ENCODE measurements at places on chromosomes 4 and X. TPM values are rescaled to one million over a fixed set of nuclear protein-coding genes. Genes with fewer than 3 reads are reported as not detected.

DNA sequence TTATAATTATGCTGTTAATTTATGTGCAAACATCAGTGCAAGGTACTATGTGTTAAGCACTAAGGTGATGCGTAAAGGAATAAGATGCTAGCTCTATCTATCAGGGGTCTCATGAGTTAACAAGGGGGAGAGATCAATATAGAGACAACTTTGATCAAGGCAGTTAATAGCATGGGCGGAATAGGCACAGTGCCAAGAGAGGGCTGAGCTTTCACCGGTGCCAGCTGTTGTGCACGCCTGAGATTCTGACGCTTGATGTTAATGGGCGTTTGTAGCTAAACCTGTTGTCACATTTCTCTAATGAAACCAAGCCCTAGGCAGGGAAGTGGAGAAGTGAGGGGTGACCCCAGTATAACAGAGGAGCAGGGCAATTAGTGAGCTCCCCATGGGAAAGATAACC lies 86.0 kb upstream of the NMU start:
- no peaks in the 10 kb centered on the region for H3K27me3 ChIP-seq
- no peak overlapping the region for H3K27ac ChIP-seq
- no peak overlapping the region for H3K4me3 ChIP-seq
- H3K4me1 ChIP-seq, result no peaks in the 10 kb centered on the region
- no peaks in the 10 kb centered on the region for H3K36me3 ChIP-seq
- DNase-seq, result no peak

- H3K4me1 ChIP-seq, result no peaks in the 10 kb centered on the region
- peak overlapping the region; percentile 70 for H3K4me3 ChIP-seq
- H3K27me3 ChIP-seq, result peaks cover 24% of the 10 kb centered on the region
- no peak overlapping the region for H3K27ac ChIP-seq
- H3K36me3 ChIP-seq, result no peaks in the 10 kb centered on the region
Observed at GRCh38 chrX:136768469-136769084, 12.2 kb downstream of the ARHGEF6 start.

DNA sequence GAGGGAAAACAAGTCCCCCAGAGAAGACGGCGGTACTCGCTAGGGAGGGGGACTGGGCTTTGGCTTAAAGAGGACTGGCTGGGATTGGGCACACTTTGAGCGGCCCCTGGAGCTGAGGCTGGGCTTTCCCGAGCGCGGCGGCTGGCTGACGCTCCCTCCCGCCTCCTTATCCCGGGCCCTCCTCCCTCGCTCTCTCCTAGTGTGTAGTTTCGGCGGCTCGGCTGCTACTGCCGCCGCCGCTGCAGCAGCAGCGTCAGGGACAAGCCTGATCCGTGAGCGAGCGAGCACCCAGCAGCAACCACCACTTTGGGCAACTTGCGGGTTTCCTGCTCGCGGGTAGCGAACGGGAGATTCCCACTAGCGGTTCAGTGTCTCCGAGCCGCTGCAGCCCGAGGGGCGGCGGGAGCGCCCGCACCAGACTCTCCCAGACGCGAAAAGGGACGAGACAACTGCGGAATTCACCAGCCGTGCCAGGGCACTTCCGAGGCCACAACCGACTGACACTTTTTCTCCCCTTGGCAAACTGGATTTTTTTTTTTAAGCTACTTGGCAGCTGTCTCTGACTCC lies 632 bp upstream of the PCDH7 start:
- peaks cover 5% of the 10 kb centered on the region for H3K27me3 ChIP-seq
- peak overlapping the region; percentile 91 for H3K27ac ChIP-seq
- H3K4me1 ChIP-seq, result peaks cover 33% of the 10 kb centered on the region
- H3K4me3 ChIP-seq, result peak overlapping the region; percentile 94
- H3K36me3 ChIP-seq, result peaks cover 16% of the 10 kb centered on the region

DNA sequence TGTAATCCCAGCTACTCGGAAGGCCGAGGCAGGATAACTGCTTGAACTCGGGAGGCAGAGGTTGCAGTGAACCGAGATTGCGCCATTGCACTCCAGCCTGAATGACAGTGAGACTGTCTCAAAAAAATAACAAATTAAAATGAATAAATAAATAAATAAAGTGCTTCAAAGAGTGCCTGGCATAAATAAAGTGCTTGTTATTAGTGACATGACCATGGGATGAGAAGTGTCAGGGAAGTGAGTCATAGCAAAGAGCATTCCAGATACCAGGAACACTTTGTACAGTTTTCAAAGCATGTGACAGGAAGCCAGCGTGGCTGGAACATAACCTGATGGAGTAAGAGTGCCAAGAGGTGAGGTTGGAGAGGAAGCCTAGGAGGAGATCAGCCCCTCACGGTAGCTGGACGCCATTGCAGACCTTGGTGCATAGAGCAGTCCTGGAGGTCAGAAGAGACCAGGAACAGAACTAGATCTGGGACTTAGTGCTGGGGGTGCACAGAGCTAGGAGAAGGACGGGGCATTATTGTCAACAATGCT lies 6.0 kb upstream of the WDR13 start:
- no peaks in the 10 kb centered on the region for H3K36me3 ChIP-seq
- no peak overlapping the region for H3K4me3 ChIP-seq
- no peak for DNase-seq
- H3K27me3 ChIP-seq, result no peaks in the 10 kb centered on the region
- no peak overlapping the region for H3K27ac ChIP-seq
- H3K4me1 ChIP-seq, result no peaks in the 10 kb centered on the region

DNA sequence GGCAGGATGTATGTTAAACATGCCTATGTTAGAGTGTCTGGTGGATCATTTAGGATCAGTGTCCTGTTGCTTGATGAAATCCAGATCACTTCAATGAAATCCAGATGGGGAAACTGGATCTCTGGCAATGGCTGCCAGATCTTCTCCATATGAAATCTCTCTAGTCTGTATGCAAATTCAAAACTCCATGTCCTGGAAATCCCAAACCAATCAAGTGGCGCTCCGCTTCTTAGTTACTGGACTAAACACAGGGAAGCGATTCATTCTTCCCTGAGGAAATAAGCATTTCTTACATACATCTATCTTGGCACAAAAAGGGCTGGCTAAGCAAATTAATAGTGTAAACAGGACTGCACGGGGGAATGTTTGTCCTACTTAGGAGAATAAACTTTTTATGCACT lies 94.9 kb downstream of the HDAC8 start:
- no peak overlapping the region for H3K27ac ChIP-seq
- H3K4me3 ChIP-seq, result no peak overlapping the region
- DNase-seq, result no peak
- H3K36me3 ChIP-seq, result peaks cover 7% of the 10 kb centered on the region

DNA sequence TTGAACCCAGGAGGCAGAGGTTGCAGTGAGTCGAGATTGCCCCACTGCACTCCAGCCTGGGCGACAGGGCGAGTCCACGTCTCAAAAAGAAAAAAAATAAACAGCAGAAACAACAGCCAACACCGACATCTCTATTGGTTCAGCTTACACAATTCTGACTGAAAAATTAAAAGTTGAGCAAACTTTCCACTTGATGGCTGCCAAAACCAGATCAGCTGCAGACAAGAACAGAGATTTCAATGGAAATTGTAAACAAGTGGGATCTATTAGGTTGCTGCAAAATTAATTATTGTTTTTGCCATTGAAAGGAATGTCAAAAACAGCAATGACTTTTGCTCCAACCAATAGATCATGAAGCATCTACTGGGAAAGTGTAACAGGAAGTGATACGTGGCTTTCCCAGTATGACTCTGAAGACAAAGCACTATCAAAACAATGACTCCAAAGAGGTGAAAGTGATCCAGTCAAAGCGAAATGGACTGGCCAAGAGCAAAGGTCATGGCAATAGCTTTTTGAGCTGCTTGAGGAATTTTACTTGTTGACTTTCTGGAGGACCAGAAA lies 26.3 kb downstream of the UPF3B start:
- no peaks in the 10 kb centered on the region for H3K4me1 ChIP-seq
- H3K27me3 ChIP-seq, result no peaks in the 10 kb centered on the region

DNA sequence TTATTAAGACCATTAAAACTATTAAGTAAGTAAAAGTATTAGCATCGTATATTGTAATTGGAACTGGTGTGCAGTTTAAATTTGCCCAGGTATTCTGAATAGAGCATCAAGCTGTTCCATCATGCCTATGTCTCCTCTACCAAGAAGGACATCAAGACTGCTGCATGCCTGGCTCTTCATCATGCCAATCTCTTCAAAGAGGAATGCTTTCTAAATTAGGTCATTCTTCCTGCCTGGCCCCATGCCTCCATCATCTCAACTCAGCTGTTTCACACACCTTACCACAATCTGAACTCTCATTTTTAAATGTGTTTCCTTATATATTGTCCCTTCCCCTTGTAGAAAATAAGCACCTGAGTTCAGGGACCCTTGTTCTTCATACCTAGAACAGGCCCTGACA lies 270.5 kb upstream of the PPARGC1A start:
- H3K36me3 ChIP-seq, result no peaks in the 10 kb centered on the region
- no peak for DNase-seq
- H3K4me1 ChIP-seq, result peaks cover 21% of the 10 kb centered on the region
- no peak overlapping the region for H3K4me3 ChIP-seq
- H3K27ac ChIP-seq, result no peak overlapping the region

DNA sequence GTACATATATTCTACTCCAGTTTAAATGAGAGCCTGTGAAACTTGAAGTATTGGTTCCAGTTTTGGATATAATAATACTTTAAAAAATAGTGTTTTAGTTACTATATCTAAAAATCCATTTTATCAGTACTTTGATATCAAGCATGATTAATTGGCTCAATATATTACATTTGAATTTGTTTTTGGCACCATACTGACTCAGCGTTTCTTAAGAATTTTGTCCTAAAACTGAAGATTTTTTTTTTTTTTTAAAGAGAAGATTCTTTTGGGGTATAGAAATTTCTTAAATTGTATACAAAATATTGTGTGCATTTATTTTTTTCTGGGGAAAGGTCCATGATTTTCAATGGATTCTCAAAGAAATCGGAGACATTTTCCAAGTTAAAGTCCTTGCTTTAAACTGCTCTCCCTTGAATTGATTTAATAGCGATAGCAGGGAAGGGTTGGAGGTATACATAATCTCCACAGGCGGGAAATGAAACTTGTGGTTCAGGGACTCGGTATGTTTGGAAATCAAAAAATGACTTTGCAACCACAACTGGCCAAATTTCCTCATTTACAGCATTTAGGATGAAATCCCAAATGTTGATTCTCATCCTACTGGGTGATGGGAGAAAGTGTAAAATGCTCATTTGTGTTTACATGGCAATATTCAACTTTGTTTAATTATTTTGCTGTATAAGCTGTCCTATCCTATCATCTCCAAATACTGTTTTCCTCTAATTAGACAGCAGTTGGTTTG lies 62.3 kb downstream of the TMA16 start:
- no peak overlapping the region for H3K4me3 ChIP-seq
- peaks cover 9% of the 10 kb centered on the region for H3K27me3 ChIP-seq
- H3K36me3 ChIP-seq, result no peaks in the 10 kb centered on the region
- no peaks in the 10 kb centered on the region for H3K4me1 ChIP-seq

POLN gene
- 4.3 TPM for total RNA-seq

C4orf50 gene
- total RNA-seq, result 0.52 TPM

ADGRG2 gene
- total RNA-seq, result 2.4 TPM

SHISA3 gene
- 0.24 TPM for total RNA-seq

NPY2R gene
- 0.43 TPM for total RNA-seq

KDM6A gene
- total RNA-seq, result 35.2 TPM
